ENCODE measurements at places on chromosomes 4 and X.
A peak's percentile ranks its signal among the peaks of the same experiment; 100 is the strongest.

GRCh38 chr4:24978291-24979075 lies 52.3 kb downstream of the LGI2 start:
- DNase-seq = no peak

GRCh38 chr4:27685091-27685490 lies 824.5 kb downstream of the STIM2 start:
- DNase-seq = no peak

- peak; percentile 59 for DNase-seq
Measured at GRCh38 chrX:132612821-132613564, 124.2 kb upstream of the MBNL3 start.

GRCh38 chr4:47704693-47705325 lies 133.1 kb downstream of the CORIN start:
- peak; percentile 36 for DNase-seq

- DNase-seq = peak; percentile 62
Measured at GRCh38 chr4:76430519-76431388, 4.3 kb upstream of the SHROOM3 start.

GRCh38 chr4:183434666-183435190 lies 9.7 kb upstream of the CDKN2AIP start:
- no peak for DNase-seq

GRCh38 chrX:123424546-123424945 lies 240.5 kb downstream of the GRIA3 start:
- DNase-seq = peak; percentile 5

GRCh38 chr4:24601121-24601520 lies 16.8 kb upstream of the DHX15 start:
- DNase-seq = no peak

DNA sequence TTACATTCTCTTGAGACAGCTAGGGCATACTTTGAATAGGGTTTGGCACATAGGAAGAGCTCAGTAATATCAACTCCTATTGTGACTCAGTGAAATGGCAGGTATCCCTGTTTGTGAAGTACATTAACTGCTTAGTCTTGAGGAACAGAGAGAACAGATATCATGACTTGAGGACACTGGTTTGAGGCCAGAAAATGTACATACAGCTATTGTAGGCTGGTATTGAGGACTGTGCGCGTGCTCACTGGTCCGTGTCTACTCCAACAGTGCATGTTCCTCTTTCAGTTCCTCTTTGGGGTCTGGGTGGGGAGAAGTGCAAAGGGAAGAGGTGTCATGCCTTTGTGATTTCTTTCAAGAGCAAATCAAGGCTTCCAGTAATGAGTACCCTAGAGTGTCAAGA lies 34.6 kb upstream of the TBC1D9 start:
- DNase-seq = peak; percentile 38

GRCh38 chrX:38304010-38304409 lies 23.3 kb downstream of the RPGR start:
- peak; percentile 29 for DNase-seq

GRCh38 chr4:148735432-148736155 lies 293.4 kb upstream of the NR3C2 start:
- DNase-seq = no peak

GRCh38 chrX:112470551-112470950 lies 209.2 kb downstream of the LHFPL1 start:
- DNase-seq = no peak

DNA sequence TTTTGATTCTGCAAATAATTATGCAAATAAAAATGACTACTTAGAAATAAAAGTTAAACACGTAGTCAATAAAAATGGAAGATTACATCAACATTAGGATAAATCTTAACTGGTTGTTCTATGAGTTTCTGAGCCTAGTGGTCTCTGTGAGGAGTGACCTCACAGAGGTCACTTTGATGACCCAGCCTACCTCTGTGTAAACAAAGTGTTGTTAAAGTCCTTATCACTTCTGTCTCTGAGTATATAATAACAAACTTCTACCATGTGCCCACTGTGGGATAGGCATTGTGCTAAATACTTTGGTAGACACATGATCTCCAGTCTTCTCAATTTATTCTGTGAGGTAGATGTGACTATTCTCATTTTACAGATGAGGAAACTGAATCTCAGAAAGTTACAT lies 85.4 kb downstream of the PDE5A start:
- DNase-seq = no peak

DNA sequence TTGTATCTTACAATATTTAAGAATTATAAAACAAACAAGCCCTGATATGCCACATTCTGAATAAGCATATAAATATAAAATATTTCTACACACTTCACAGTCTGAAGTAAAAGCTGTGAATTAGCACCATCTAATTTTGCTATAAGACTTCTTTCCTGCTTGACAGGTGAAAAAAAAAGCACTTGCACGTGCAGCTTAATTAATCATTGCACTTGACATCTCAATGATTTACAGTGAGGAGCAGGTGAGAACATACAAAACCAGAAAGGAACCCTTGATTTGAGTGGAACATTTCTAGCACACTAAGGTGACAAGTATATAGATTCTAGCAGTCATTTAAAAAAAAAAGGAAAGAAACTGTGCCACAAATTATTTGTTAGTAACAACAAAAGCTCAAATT lies 47.9 kb downstream of the CHIC2 start:
- DNase-seq = peak; percentile 36

- DNase-seq = no peak
Measured at GRCh38 chr4:7717946-7718490, 221.6 kb downstream of the AFAP1 start.

DNA sequence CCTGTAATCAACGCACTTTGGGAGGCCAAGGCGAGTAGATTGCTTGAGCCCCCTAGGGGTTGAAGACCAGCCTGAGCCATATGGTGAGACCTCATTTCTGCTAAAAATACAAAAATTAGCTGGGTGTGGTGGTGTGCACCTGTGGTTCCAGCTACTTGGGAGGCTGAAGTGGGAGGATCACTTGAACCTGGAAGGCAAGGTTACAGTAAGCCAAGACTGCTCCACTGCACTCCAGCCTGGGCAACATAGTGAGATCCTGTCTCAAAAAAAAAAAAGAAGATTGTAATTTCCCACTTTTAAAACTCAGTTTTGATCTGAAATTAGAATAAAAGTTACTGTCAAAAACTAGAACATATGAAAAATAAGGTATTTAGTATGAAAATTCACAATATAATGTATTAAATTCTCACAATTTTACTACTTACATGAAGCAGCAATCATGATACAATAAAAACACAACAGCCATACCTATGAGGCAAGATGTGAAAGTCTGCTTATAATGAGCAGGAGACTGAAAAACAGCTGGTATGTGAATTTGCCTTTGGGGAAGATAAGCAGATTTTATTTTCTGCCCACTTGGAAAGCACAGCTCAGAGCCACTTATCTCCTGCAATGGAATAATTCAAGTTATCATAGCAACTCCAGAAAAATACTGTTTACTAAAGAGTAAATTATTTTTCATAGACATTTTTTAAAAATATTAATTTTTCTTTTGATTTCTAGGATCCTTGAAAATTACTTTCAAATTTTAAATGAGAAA lies 50.6 kb downstream of the ZGRF1 start:
- DNase-seq = no peak

- DNase-seq = no peak
Measured at GRCh38 chr4:38704622-38705154, 40.7 kb downstream of the KLF3 start.

DNA sequence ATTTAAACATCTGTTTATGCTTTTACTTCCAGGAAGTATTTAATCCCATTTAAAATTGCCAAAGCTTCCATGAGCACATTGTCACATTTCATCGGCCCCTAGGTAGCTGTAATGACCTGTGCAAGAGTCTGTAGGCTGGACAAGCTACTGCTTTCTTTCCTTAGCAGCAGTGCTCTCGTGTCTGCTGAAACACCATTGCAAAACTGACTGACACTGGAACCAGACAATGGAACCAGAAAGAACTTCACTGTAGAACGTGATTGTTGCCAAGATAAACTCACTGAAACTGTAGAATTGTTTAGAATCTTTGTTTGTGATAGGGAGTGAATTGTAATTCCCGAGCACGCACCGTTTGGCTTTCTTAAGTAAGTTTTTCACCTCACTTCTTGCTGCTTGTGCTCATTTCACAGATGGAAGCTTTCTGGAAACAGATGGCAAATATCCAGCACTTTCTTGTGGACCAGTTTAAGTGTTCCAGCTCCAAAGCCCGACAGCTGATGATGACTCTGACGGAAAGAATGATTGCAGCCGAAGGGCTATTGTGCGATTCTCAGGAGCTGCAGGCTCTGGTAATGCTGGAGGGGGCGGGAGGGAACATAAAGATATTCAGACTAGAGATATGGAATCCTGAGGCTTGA lies 36.9 kb downstream of the EVC start:
- DNase-seq = no peak

GRCh38 chr4:76691807-76692582 lies 205.9 kb downstream of the SOWAHB start:
- no peak for DNase-seq

DNA sequence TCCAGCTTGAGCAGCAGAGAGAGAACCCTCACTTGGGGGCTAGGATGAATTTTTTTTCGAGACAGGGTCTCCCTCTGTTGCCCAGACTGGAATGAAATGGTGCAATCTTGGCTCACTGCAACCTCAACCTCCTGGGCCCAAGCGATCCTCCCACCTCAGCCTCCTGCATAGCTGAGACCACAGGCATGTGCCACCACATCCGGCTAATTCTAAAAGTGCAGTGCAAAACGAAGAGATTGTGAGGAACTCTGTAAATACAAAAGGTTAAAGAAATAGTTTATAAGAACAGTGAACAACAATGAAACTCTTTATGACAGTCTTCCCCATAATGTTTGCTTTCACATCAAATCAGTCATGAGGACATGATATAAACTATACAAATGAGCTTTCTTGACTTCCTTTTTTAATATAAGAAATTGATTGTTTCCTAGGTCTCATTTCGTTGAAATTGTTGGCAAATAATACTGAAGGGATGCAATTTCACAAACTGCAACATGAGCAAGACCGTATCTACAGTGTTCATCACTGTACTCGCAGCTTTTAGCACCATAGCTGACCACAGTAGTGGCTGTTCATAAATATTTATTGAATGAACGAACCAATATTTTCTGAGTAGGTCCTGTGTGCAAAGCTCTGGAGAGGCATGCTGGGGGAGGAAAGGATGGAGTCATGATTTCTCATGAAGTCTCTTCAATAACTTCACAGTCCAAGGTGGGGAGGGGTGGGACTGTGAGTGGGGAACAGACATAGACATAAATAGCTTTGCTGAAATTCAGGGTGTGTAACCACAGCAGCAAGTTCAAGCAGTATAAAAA lies 116.1 kb downstream of the SHROOM3 start:
- DNase-seq = no peak

GRCh38 chr4:11354531-11354930 lies 74.2 kb downstream of the HS3ST1 start:
- no peak for DNase-seq

- DNase-seq = no peak
Measured at GRCh38 chr4:14182148-14182547, 554.6 kb upstream of the BOD1L1 start.

- DNase-seq = no peak
Measured at GRCh38 chr4:104408878-104409277, 85.8 kb downstream of the CXXC4 start.

GRCh38 chrX:24934279-24934678 lies 81.5 kb downstream of the ARX start:
- no peak for DNase-seq

DNA sequence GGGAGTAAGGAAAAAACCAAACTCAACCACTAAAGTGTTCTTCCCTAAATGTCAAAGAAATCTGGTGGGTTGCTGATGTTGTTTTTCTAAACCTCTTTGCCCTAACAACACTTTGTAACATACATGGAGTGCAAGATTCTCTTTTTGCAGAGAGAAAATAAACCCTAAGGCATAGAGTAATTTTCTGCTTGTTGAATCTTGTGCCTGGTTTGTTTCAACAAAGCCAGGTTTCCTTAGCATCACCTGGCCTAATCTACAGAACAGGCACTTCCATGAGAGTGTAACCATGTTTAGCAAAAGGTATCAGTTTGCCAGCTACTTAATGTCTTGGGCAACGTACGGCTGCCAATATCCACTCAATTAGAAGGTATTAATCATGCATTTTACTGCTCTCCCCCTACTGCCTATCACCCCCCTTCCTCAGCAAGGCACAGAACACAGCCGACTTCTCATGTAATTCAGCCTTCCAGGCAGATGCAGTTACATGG lies 219.2 kb downstream of the MAML3 start:
- DNase-seq = no peak

DNA sequence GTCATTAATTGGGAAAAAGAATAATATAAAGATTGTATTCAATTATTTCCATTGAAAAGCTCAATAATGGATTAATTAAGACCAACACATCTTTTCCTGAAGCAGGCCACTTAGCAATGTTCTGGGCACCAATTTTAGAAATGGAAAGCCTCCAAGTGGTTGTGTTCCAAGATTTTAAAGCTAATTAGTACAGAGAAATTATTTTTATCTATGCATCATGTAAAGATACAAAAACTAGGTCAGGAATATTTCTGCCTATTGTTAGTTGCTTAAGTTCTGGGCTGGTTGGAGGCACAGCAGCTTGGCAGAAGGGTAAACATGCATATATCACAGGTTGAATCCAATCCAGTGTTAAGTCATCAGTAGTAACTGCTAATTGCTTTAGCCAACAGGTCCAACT lies 101.9 kb downstream of the RASL11B start:
- no peak for DNase-seq

- peak; percentile 2 for DNase-seq
Measured at GRCh38 chrX:126137899-126138298, 28.2 kb downstream of the DCAF12L2 start.

DNA sequence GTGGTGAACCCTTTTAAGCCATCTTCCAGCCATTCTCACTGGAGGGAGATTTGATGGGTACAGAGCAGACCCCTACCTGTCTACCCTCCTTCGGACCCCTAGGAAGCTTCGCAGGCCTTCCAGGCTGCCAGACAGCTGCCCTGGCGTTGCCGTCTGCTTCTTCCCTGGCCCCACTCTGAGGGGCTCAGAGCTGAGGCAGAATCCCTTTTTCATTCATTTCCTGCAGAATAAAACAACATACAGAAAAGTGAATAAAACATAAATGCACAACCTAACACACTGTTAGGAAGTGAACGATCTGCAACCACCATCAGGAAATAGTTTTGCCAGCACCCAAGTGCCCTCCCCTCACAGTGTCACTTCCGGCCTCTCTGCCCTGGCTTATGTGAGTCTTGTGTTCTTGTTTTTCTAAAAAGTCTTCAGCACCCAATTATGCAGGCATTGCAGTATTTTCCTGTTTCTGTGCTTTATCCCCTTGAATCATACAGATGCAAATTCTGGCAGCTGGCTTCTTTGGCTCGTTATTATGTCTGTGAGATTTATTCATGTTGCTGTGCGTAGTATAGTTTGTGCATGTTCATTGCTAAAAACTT lies 5.6 kb upstream of the ADD1 start:
- peak; percentile 94 for DNase-seq

Measured in common myeloid progenitor, CD34-positive (primary cell).